Mucosa of gallbladder (tissue), 1 donor: ENCODE measurements at places on chromosomes 4 and X. TPM values are rescaled to one million over a fixed set of nuclear protein-coding genes. Genes with fewer than 3 reads are reported as not detected.

DNA sequence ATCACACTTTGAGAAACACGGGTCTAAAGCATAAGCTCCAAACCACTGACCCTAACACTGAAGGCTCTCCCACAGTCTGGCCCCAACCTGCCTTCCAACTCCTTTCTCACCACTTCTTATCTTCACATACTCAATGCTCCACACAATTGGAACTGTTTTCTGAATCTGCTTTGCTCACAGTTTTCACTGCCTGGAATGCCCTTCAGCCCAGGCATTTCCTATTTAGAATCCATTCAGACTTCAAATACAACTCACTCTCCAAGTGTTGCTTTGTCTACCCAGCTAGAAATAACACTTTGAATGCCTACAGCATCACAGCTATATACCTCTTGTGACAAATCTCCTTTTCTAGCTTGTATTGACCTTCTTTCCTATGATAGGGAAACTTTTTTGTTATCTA is 10.2 kb downstream of the OTUD4 start:
- DNase-seq = no peak

- peak; percentile 73 for DNase-seq
Measured at GRCh38 chr4:45663003-45663402, 460.9 kb downstream of the GABRG1 start.

DNA sequence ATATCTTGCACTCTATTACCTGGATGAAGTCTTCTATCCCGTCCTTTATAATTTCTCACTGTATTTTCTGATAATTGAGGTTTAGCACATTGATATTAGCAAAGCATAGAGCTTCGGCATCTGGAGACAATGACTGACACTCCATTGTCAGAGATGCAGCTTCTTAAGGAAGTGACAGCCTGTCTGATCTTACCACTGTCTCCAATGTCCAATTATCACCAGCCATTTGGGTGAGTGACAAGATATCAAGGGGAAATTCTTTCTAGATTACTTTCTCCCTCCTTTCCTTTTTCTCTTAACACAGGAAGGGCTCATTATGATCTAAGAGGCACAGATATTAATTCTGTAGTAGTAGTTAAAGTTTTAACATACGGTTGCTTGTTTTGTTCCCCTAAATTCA is 86.4 kb downstream of the LDB2 start:
- no peak for DNase-seq

- DNase-seq = no peak
Measured at GRCh38 chrX:124211312-124211942, 121.0 kb upstream of the TEX13D start.

- no peak for DNase-seq
Measured at GRCh38 chr4:161376275-161376674, 787.5 kb downstream of the FSTL5 start.

DNA sequence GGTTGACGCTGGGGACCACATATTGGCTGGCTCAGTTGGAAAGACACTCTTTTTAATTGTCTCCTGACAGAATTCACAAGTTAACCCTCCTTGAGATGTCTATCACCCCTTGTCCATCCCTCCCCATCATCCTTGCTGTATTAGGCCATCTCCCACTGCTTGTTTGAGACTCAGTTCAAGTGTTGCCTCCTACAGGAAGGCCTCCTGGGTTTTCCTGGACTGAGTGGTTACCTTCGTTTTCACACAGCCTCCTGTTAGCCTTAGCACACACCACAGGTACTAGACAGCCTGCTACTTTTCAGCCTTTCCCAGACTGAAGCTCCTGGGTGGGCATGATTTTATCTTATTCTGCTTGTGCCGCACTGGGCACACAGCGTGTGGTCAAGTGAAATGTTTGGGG is 145.3 kb upstream of the STX18 start:
- DNase-seq = no peak

DNA sequence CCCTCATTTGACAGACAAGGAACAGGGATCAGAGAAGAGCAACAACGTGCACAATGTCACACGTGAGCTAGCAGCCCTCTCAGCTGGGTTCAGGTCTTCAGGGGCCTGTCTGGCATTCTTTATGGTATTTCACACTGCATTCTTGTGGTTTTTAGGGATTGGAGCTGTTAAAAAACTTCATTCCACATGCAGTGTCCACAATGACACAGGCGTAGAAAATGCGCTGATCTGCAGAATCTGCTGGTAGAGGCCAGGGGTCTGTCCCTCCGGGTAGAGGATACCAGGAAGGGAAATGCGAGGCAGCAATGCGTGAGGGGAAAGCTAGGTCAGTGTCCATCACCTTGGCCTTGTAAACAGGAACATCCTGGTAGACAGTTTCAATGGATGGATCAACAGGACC is 36.6 kb downstream of the MAP7D3 start:
- DNase-seq = no peak

Gene ADGRL3
- total RNA-seq = 3.5 TPM

Gene MAGEA11
- total RNA-seq = not detected
